ENCODE measurements at places on chromosomes 4 and X.

GRCh38 chr4:184574861-184575260 lies 74.4 kb downstream of the CASP3 start:
- no peak for DNase-seq

- DNase-seq: no peak
Measured at GRCh38 chr4:163317110-163317509, 15.3 kb downstream of the NPY1R start.

DNA sequence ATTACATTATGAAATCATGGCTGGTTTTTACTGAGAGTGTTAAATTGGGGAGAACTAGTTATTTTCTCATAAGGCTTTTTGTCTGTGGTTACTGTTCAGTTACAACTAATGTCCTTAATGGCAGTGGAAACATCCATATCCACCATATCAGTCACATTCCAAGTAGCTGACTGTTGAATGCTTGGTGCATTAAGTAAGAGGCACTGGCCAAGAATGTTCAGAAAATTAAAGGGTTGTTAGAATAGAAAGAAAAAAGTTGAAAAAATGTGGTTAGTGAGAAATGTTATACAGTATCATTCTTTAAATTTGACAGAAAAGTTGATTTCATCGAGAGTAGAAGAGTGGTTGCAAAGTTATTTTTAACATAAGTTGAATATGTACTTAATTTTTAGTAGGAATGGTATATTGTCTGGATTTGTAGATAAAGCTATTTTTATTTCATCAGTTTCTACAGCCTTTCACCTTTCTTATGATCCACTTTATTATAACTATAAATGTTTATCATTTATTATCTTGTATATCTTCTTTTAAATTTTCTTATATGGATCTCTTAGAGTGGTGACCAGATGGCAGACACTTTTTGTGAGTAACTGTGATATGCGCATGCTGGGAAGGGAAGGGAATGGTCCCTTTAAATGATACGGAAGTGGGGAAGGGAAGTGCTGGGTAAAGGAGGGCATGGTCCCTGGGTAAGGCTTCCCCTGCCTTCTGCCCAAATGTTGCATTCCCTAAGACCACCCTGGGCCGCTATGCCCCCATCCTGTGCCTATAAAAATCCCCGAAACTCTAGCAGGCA lies 2407.1 kb downstream of the ARAP2 start:
- DNase-seq: no peak

- no peak for DNase-seq
Measured at GRCh38 chr4:168907119-168907698, 102.8 kb downstream of the CBR4 start.

- DNase-seq: no peak
Measured at GRCh38 chr4:18049446-18049845, 27.9 kb upstream of the LCORL start.
